Activated CD4-positive, alpha-beta memory T cell treated with anti-CD3 and anti-CD28 coated beads, Interleukin-2, amount 10 ng/mL, durations not matched to agents 7 days and 5 days (primary cell): ENCODE measurements at places on chromosomes 12 and 14. TPM values are rescaled to one million over a fixed set of nuclear protein-coding genes. Genes with fewer than 3 reads are reported as not detected.

Gene VCPKMT
- 9.5 TPM for total RNA-seq

Gene OS9
- 146 TPM for total RNA-seq

Gene RHOJ
- not detected for total RNA-seq

Gene RNASE3
- total RNA-seq = not detected

Gene EFS
- total RNA-seq = not detected

Gene IKZF4
- 19.4 TPM for total RNA-seq

Gene LRP1
- total RNA-seq = 0.60 TPM

- no peak overlapping the region for H3K27ac ChIP-seq
- H3K27me3 ChIP-seq = no peaks in the 10 kb centered on the region
- DNase-seq = no peak
These were observed 90.5 kb downstream of the TTC8 start for GRCh38 chr14:88914956-88915355.

DNA sequence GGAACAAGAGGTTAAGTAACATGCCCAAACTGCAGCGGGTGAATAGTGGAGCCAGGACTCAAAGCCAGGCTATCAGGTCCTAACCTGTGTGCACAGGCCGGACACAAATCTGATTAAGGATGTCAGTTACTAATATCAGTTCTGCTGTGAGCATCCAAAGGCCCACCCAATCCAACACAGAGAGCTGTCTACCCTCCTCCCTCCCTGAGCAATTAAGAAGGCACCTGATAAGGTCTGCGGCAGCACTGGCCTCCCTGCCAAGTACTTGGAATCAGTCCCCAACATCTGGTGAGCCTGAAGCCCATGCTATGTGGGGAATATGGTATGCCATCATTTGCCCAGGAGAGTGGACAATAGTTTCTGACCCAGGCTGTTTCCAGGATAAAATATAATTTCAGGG lies 3.9 kb downstream of the HEBP1 start:
- H3K27me3 ChIP-seq = peaks cover 2% of the 10 kb centered on the region
- no peak for DNase-seq
- H3K36me3 ChIP-seq = no peaks in the 10 kb centered on the region
- H3K4me1 ChIP-seq = peaks cover 31% of the 10 kb centered on the region
- no peak overlapping the region for H3K27ac ChIP-seq

DNA sequence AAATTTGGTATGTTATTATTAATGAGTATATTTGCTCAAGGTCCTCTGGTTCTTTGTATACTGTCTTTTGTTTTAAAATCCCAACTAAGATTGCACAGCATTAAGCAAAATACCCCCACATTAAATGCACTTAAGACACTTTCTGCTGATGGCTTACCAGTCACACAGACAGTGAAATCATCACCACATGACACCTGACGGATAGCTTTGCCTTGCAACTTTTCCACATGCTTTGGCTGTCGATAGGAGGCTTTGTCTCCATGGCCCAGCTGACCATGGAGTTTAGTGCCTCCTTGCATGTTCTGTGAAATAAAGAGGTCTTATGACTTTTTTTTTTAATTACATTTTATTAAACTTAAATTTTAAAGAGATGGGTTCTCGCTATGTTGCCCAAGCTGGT lies 19.7 kb downstream of the NEK9 start:
- peaks cover 3% of the 10 kb centered on the region for H3K4me1 ChIP-seq
- no peak overlapping the region for H3K4me3 ChIP-seq
- peaks cover 70% of the 10 kb centered on the region for H3K36me3 ChIP-seq

GRCh38 chr12:9343731-9344130 lies 135.5 kb upstream of the PZP start:
- H3K4me1 ChIP-seq = peaks cover 25% of the 10 kb centered on the region
- DNase-seq = no peak
- no peaks in the 10 kb centered on the region for H3K27me3 ChIP-seq
- H3K27ac ChIP-seq = no peak overlapping the region

- no peaks in the 10 kb centered on the region for H3K4me1 ChIP-seq
- peaks cover 6% of the 10 kb centered on the region for H3K36me3 ChIP-seq
- no peak overlapping the region for H3K27ac ChIP-seq
- DNase-seq = no peak
- no peaks in the 10 kb centered on the region for H3K27me3 ChIP-seq
These were observed 59.8 kb downstream of the RNFT2 start for GRCh38 chr12:116797885-116798284.

GRCh38 chr14:50985124-50985858 lies 41.0 kb upstream of the PYGL start:
- H3K27me3 ChIP-seq = peaks cover 10% of the 10 kb centered on the region
- H3K4me3 ChIP-seq = no peak overlapping the region
- H3K27ac ChIP-seq = no peak overlapping the region
- no peak for DNase-seq

DNA sequence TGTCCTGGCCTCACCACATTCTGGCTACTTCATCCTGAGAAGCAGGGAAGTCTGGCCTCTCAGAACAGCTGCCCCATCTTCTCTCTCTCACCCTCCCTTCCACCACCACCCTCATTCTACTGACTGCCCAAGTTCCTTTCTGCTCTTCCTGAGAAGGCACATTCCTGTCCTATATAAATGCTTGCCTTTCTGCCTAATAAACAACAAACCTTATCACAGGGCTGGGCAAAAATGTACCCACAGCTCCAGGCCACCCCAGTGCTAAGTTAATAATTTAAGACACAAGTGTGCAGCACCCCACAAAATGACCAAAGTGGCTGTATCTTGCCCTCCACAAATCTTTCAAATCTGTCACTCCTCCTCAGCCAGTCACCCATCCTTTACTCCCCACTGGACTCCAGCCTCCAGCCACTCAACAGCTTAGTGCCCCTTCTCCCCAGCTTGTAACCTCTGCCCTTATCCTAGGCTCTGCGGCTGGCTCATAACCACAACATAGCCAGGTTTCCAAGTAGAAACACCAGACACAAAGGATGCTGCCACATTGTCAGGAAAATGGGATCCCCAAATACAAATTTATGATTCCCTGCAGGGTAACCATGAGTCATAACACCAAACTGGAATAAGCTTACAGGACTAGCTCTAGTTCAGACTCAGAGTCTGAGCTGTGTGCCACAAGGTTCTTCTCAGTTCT lies 15.0 kb downstream of the OXA1L start:
- peaks cover 5% of the 10 kb centered on the region for H3K4me1 ChIP-seq
- no peak overlapping the region for H3K4me3 ChIP-seq
- no peaks in the 10 kb centered on the region for H3K36me3 ChIP-seq
- H3K27me3 ChIP-seq = no peaks in the 10 kb centered on the region
- no peak overlapping the region for H3K27ac ChIP-seq

- H3K36me3 ChIP-seq = no peaks in the 10 kb centered on the region
- H3K27ac ChIP-seq = no peak overlapping the region
- no peak overlapping the region for H3K4me3 ChIP-seq
These were observed 182.1 kb downstream of the CAPZA3 start for GRCh38 chr12:18919871-18920511.

DNA sequence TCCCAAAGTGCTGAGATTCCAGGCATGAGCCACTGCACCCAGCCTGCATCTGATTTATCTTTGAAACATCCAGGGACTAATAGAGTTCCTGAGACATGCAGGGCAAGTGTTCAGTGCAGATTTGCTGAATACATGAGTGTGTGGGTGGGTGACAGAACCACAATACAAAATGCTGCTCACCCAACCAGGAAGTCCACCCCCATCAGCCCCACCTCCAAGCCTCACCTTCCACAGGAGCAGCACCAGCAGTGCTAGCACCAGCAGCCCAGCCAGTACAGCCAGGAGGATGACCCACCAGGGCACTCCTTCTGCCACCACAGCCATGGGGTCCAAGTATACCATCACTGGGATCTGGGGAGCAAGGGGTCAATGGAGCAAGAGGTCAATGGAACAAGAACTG lies 20.0 kb downstream of the ITGA7 start:
- H3K36me3 ChIP-seq = no peaks in the 10 kb centered on the region
- H3K27ac ChIP-seq = no peak overlapping the region
- H3K4me3 ChIP-seq = no peak overlapping the region

DNA sequence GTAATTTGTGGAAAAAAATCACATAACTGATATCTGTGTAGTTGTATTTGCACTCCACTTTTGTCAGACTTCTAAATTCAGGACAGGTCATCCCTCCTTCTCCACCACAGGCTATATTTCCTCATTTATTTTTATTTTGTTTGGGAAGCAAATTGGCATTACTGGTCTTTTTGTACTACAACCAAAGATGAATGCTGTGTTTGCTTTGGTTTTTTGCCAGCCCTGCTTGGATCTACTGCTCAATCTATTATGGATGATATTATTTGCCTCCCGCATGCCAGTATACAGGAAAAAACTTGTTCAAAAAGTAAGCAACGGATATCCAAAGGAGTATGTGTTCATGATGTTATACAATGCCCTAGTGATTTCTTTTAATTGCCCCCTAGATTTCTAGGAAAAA lies 948.8 kb downstream of the TRHDE start:
- H3K4me1 ChIP-seq = no peaks in the 10 kb centered on the region
- no peak for DNase-seq
- no peaks in the 10 kb centered on the region for H3K27me3 ChIP-seq
- no peaks in the 10 kb centered on the region for H3K36me3 ChIP-seq
- H3K4me3 ChIP-seq = no peak overlapping the region
- no peak overlapping the region for H3K27ac ChIP-seq

- peaks cover 3% of the 10 kb centered on the region for H3K4me1 ChIP-seq
- no peak for DNase-seq
- no peak overlapping the region for H3K4me3 ChIP-seq
- H3K27me3 ChIP-seq = peaks cover 13% of the 10 kb centered on the region
- H3K27ac ChIP-seq = no peak overlapping the region
These were observed 49.2 kb upstream of the CHPT1 start for GRCh38 chr12:101648195-101648594.

GRCh38 chr12:116884871-116885270 lies 3.6 kb upstream of the HRK start:
- no peak for DNase-seq
- no peaks in the 10 kb centered on the region for H3K36me3 ChIP-seq
- H3K4me3 ChIP-seq = no peak overlapping the region
- H3K4me1 ChIP-seq = peaks cover 20% of the 10 kb centered on the region
- H3K27ac ChIP-seq = no peak overlapping the region
- peaks cover 66% of the 10 kb centered on the region for H3K27me3 ChIP-seq

GRCh38 chr12:109084425-109084824 lies 8.8 kb downstream of the ALKBH2 start:
- H3K27me3 ChIP-seq = no peaks in the 10 kb centered on the region
- no peak overlapping the region for H3K4me3 ChIP-seq
- peaks cover 25% of the 10 kb centered on the region for H3K36me3 ChIP-seq
- H3K27ac ChIP-seq = no peak overlapping the region
- no peak for DNase-seq

DNA sequence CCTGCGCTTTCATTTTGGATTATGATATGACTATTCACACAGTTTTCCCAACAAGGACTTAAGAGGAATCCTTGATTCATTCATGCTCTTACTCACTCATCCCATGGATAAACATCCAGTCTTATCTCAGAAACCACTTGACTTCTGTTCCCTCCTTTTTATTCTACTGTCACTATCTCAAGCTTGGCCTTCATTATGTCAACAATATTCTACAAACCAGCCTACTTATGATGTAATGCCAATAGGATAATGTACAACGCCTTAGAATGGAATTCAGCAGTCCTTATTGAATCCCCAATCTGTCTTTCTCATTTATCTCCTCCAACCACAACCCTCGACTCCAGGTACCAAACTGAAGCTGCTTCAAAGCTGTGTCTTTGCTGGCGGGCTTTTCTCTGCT lies 448.5 kb downstream of the PDZRN4 start:
- H3K4me3 ChIP-seq = no peak overlapping the region
- no peaks in the 10 kb centered on the region for H3K36me3 ChIP-seq
- no peak for DNase-seq
- no peaks in the 10 kb centered on the region for H3K4me1 ChIP-seq

DNA sequence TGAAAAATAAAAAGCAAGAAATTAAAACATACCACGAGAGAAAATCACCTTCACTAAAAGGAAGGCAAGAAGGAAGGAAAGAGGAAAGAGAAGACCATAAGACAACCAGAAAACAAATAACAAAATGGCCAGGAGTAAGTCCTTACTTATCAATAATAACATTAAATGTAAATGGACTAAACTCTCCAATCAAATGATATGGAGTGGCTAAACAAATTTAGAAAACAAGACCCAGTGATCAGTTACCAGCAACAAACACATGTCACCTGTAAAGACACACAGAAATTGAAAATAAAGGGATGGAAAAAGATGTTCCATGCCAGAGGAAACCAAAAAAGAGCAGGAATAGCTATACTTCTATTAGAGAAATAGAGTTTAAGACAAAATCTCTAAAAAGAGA lies 85.0 kb upstream of the SLC38A4 start:
- H3K27ac ChIP-seq = no peak overlapping the region
- H3K36me3 ChIP-seq = no peaks in the 10 kb centered on the region
- no peak overlapping the region for H3K4me3 ChIP-seq
- no peaks in the 10 kb centered on the region for H3K4me1 ChIP-seq
- H3K27me3 ChIP-seq = peaks cover 19% of the 10 kb centered on the region

DNA sequence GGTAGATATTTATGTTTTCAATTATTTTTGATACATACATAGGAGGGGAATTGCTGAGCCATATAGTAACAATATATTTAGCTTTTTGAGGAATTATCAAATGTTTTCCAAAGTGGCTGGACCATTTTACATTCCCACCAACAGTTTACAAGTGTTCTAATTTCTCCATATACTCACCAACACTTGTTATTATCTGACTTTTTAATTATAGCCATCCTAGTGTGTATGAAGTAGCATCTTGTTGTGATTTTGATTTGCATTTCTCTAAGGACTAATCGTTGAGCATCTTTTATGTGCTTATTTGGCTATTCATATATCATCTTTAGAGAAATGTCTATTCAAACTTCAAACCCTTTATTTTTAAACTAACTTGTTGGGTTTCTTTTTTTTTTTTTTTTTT lies 17.2 kb upstream of the HECTD1 start:
- H3K36me3 ChIP-seq = no peaks in the 10 kb centered on the region
- H3K27ac ChIP-seq = no peak overlapping the region
- DNase-seq = no peak
- H3K4me1 ChIP-seq = no peaks in the 10 kb centered on the region
- peaks cover 4% of the 10 kb centered on the region for H3K27me3 ChIP-seq
- H3K4me3 ChIP-seq = no peak overlapping the region

- H3K27me3 ChIP-seq = peaks cover 16% of the 10 kb centered on the region
- peaks cover 3% of the 10 kb centered on the region for H3K4me1 ChIP-seq
- no peak overlapping the region for H3K4me3 ChIP-seq
- no peak for DNase-seq
These were observed 4.5 kb upstream of the CDKN3 start for GRCh38 chr14:54392131-54392859.

DNA sequence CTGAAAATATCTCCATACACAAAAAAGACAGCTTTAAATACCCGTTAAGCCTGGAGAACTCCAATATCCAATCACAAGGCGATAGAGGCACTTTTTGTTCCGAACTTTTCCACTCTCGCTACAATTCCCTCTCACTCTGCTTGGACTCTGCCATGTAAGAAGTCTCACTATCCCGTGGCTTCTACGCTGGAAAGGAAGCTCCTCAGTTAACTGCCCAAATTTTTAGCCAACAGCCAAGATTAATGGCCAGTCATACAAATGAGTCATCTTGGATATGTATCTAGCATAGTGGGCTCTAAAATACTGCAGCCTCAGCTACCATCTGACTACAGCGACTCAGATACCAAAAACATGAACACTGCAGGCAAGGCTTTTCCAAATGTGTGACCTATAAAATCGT lies 45.5 kb upstream of the RERGL start:
- no peak overlapping the region for H3K27ac ChIP-seq
- H3K27me3 ChIP-seq = no peaks in the 10 kb centered on the region
- no peak overlapping the region for H3K4me3 ChIP-seq
- DNase-seq = no peak
